ENCODE measurements at places on chromosomes 2 and 18.
A peak's percentile ranks its signal among the peaks of the same experiment; 100 is the strongest.

GRCh38 chr2:175181104-175181876, at the start of gene ATP5MC3:
ATP5MC3 (minus strand) TSS chr2:175181710; CDS start chr2:175181393, 317 bp downstream.
- DNase-seq, result peak; percentile 84

- DNase-seq, result no peak
Observed at GRCh38 chr2:201194097-201194496, 11.2 kb downstream of the CASP10 start.

GRCh38 chr18:58158008-58158407, 114.0 kb downstream of the NEDD4L start:
- no peak for DNase-seq

- DNase-seq, result no peak
Observed at GRCh38 chr2:159546716-159547430, 69.5 kb downstream of the BAZ2B start.

DNA sequence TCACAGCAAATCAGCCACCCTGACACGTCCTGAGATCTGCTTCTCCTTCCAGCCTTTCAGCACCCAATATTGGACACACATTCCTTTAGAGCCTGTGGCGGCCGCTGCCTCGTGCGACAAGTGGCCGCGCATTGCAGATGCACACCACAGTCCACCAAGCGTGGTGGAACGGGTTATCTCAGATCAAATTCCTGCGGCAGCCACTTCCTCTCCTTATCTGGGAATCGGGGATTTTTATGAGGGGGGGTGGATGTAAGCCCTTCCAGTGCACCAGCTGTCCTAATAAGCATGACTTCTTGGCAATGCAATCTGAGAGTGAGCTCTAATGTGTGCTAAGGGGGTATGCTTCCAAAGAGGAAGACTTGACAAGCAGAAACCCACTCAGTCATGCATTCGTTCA, 18.3 kb upstream of the BMP10 start:
- DNase-seq, result no peak

All from stromal cell of bone marrow (primary cell).